Suppressor macrophage treated with lipopolysaccharide for 4 hours (primary cell): ENCODE measurements at places on chromosomes 6 and 20.
A peak's percentile ranks its signal among the peaks of the same experiment; 100 is the strongest.

- no peak for DNase-seq
Observed at GRCh38 chr6:164756723-164757122, 552.7 kb downstream of the C6orf118 start.

- DNase-seq = peak; percentile 82
Observed at GRCh38 chr6:34284563-34285447, 36.0 kb upstream of the SMIM29 start.

DNA sequence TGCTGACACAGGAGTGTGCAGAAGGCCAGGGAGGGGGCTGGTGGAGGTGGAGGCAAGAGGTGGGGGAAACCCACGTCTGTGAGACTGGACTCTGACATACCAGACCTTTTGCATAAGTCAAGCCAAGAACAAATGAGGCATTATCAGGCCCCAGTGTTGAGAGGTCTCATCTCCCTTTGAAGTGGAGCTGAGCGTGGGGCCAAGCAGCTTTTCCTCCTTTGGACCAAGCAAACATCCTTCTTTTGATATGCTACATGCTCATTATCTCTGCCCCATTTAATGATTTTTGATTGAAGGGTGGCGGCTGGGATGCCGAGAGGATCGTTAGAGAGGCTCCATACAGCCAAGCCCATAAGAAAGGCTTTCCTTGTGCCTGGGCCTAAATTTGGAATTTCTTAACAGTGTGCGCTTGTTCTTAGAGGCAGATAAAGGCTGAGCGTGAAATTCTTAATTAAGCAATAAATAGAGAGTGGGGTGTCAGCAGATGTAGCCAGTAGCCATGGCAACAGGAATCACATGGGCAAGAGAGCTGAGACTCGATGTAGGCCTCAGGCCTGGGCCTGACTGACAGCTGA, 244.5 kb downstream of the PKHD1 start:
- no peak for DNase-seq

DNA sequence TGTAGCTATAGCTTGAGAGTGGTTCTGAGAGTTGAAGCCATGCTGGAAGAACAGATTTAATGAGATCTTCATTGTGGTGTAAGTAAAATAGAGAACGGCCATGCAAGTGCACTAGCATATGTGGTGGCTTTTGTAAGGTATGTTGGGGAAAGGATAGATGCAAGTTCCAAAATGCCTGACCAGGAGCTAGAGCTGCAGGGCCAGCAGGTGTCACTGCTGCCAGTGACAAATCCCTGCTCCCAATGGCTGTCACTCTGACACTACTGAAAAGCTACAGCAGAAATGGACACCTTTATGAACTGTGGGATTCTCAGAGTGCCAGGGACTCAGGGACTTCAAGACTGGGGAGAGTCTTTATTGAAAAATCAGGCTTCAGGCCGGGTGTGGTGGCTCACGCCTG, 23.1 kb upstream of the VIP start:
- no peak for DNase-seq

- DNase-seq = peak; percentile 12
Observed at GRCh38 chr20:41411391-41411847, 44.8 kb upstream of the EMILIN3 start.

GRCh38 chr6:124661097-124661661, 301.1 kb upstream of the RNF217 start:
- DNase-seq = no peak

DNA sequence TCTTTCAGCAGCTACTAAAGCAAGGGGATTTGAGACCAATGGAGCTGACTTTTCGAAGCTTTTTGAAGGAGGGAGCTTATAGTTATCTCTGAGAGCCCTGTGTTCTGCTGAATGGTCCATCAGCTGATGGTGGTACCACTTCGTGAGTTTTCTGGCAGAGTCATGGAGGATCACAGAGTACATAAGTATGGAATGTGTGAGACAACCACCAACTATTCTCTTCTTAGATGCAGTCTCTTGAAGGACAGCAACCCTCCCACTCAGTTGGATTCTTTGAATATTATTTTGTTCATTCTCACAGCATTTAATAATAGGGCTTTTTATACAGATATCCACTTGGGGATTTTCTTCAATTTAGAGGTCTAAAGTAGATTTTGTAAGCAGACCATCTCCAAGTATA, 75.3 kb downstream of the ELOVL2 start:
- DNase-seq = no peak

- no peak for DNase-seq
Observed at GRCh38 chr20:5722927-5723326, 27.3 kb upstream of the SHLD1 start.

DNA sequence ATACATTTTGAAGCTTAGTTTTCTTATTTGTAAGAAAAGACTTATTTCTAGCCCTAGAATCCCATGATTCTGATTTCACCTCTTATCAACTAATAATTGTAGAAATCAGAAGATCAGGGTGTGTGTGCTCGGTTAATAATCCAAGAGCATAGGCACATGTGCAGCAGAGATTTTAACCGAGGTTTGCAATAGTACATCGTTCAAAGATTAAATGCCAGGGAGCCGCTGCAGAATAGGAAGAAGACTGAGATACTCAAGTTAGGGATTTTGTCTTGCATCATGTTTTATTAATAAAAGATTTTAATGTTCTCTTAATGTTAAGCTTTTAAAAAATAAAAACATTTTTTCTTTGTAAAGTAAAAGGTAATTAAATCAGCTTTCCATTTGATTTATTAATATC, 6.9 kb downstream of the STX16 start:
- no peak for DNase-seq

DNA sequence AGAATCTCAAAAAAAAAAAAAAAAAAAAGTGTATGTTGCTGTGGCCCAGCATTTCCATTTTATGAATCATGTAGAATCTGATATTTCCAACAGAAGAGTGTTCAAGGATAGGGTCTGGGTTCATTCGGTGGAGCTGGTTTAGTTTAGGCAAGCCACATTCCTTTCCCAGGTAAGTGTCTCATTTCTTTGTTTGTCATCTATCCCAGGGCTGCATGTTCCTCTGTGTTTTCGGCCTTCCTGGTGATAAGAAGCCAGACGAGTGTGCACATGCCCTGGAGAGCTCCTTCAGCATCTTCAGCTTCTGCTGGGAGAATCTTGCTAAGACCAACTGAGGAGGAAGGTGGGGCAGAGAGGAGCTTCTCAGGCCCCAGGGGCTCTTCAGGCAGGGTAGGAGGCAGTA, 38.2 kb downstream of the NFYA start:
- DNase-seq = no peak

DNA sequence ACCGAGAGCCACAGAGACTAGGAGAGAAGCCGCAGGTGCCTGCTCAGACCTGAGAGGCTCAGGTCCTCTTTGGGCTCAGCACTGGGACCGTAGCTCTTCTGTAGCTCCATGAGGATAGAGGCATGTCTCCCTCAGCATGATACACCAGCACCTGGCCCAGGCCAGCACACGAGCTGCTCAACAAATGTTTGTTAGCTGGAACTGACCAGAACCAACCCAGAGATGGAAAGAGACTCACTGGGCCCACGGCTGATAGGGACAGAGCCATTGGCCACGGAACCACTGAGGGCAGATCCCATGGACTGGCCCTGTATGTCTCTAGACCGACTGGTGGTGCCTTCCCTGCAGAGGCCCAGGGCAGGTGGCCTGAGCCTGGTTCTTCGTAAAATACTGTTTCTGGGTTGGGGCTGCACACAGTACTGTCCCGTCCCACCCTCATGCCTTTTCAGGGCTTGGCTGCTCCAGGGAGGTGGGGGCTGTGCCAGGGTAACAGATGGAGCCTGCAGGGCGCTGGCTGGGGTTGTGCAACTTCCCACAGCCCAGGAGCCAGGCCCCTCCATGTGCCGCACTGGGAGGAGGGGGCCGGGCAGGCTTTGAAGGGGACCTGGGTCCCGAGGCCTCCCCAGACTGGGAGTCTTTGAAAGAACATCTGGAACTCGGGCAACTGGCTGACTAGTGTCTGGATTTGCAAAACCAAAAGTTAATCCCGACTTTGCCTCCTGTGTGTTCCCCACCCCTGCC, 5.2 kb downstream of the C20orf204 start:
- no peak for DNase-seq

DNA sequence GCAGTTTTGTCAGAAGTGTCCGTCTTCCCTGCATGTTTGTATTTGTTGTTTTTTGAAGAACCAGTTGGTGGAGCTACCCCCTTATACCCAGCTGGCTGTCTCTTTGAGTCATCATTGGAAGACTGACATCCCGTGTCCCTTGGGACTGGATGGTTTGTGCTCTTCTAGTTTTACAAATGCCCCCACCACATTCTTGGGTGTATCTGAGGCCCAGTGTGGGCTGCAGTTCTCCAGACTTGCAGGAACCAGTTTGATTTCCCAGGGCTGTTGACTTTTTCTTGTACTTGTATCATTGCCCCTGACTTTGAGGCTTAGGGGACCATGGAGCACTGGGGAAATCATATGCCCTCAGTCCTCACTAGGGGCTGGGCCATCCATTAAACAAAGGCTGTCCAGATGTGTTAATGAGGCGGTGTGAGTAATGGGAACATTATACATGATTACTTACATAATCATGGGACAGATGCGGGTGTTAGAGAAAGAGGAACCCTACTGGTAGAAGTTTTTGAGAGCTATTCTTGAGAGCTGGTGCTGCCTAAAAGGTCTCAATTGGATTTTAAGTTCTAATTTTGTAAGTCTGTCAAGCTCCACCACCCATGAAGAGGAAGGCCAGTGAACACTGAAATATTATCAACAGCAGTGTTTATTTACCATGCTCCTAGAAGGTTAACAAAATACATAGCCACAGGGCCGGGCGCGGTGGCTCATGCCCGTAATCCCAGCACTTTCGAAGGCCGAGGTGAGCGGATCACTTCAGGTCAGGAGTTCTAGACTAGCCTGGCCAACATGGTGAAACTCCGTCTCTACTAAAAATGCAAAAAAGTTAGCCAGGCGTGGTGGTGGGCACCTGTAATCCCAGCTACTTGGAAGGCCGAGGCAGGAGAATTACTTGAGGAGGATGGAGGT, 8.5 kb downstream of the JARID2 start:
- DNase-seq = peak; percentile 82

GRCh38 chr20:53941680-53942471, 128.5 kb downstream of the BCAS1 start:
- DNase-seq = no peak

DNA sequence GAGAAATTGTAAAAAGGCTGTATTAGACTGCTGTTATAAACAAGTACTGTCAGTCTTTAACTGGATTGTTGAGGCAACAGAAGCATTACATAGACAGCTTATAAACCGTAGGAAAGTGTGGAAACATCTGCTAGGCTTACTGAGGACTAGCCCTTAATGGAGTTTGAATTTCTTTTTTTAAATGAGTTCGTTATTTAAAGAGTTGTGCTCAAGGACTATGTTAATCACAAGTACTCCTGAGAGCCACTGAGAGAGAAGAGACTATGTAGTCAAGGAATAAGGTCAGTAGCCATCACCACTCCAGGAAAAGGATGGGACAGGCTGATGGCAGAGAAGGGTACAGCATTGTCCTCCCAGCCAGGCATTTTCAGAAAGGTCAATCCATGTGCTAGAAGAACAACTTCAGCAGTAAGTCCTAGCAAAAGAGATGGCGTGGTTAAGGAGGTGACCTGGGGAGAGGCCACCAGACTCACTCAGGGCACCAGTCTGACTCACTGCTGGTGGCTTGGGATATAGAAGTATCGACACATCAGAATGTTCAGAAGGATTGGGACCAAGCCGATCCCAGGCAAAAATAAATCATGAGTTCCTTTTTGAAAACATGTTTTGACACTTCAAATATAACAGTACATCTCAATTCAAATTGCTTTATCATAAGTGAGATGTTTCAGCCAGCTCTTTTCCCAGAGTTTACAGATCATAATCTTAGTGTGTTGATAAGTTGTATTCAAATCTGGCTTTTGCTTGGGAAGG, 6.4 kb downstream of the RPS12 start:
- no peak for DNase-seq

GRCh38 chr6:36546308-36546919, 865 bp downstream of the STK38 start:
- DNase-seq = no peak

GRCh38 chr6:3725145-3726047, 26.1 kb downstream of the PXDC1 start:
- no peak for DNase-seq

- no peak for DNase-seq
Observed at GRCh38 chr6:170307080-170307545, 555 bp downstream of the FAM120B start.

DNA sequence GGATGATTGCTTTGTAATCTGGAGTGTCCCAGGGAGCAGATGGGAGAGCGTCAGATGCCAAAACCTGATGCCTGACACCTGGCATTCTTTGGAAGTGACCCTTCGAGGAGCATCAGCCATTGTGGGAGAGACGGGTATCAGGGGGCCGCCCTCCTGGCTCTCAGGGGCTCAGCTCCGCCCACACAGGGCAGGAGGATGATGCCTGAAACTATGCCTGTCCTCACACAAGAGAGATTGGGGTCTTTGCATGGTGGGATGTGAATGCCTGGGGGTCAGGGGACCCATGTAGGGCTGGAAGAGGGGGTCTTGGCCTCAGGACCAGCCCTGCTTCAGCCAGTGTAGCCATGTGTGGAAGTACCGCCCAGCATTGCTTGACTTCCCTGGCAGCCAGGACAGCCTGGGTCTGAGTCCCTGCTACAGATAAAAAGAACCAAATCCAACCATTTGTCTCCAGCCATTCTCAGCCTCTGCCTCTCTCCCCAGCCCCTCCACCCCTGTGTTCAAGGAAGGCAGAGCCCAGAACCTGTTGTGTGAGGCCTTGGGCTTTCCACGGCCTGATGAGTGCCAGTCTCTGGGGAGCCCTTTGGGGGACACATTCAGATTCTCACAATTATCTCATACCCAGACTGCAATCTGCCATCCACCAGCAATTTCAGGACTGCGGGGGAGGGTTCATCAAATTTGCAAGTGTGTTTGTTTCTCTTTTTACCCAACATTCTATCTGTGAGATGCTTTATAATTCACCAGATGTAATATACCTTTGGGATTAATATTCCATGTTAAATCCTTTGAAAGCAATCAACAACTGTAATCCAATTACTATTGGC, 371.2 kb downstream of the PREX1 start:
- DNase-seq = no peak

- no peak for DNase-seq
Observed at GRCh38 chr20:37261714-37262113, at the start of gene GHRH. Gene GHRH, minus strand, starts transcription at chr20:37261814. Its CDS starts 4,925 bp downstream, at chr20:37256889.

GRCh38 chr20:44074252-44075151, 112.5 kb downstream of the JPH2 start:
- DNase-seq = peak; percentile 9

GRCh38 chr20:47020231-47020630, 125.6 kb downstream of the EYA2 start:
- no peak for DNase-seq

DNA sequence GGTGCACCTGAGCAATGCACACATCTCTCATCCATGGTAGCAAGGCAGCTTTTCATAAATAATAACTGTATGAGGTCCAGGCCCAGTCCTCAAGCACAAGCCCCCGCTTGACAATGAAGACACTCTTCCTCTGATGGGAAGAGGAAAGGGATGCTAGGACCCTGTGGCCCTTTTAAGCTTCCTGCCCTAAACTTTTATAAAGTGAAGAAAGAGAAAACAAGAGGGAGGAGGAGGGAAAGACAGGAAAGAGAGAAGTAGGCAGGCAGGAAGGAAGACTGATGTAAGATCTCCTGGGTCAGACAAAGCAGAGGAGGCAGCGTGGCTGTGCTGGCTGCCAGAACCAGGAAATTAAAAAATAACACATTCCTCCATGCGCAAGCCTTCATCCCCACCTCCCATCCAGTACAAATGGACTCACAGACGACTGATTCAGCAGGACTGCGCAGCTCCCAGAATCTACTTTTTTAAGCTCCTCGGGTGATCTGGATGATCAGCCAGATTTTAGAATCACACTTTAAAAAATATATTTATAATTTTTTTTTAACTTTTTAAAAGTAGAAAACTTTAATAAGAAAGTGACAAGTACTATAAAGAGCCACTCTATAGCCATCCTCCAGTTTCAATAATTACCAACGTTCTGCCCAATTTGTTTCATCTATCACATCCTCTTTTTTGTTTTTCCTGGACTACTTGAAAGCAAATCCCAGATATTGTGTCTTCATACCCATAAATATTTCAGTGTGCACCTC, 16.5 kb downstream of the TNFAIP3 start:
- DNase-seq = peak; percentile 72
